HEK293T (cell line): ENCODE measurements at places on chromosomes 7 and 10.

GRCh38 chr10:17003151-17003550, 126.5 kb downstream of the CUBN start:
- DNase-seq: no peak

GRCh38 chr7:4831723-4832495, 29.9 kb downstream of the PAPOLB start:
- no peak for DNase-seq

GRCh38 chr10:48742891-48743860, 58.5 kb downstream of the WDFY4 start:
- DNase-seq: no peak

- DNase-seq: no peak
Observed at GRCh38 chr10:58372607-58373441, 12.4 kb upstream of the TFAM start.

- DNase-seq: no peak
Observed at GRCh38 chr10:103054621-103055020, 136.5 kb downstream of the CNNM2 start.

GRCh38 chr7:2441430-2442058, 34.7 kb downstream of the GRIFIN start:
- DNase-seq: no peak

DNA sequence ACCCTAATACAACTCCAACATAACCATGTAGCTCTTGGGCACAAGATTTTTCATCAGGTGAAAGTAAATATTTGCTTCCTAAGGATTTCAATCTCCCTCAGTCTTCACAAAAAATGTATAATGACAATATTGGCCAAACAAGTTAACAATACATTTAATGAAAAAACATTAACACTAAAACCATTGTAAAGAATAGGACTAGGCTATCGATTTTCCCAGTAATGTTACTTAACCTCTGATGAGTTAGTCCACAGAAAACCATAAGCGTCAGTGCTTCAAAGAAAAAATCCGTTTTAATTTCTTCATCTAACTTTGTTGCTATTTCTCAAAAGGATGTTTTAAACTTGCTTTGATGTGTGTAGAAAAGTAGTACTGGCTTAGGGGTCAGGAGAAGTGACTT, 1.2 kb downstream of the ZNF33B start:
- no peak for DNase-seq

DNA sequence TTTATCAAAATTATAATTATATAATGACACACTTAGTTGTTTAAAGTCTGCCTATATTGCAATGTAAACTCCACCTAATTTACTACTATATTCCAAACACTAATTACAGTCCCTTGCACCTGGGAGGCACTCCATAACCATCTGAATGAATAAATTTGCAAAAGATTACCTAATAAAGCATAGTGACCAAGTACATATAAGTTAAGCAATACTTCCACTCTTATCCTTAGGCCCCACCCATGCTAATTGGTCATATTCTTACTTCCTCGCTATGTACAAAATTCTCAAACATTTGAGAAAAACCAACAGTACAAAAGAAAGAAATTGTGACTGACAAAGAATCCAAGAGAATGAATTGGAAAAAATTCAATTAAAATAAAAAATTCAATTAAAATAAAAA, 65.3 kb downstream of the ZFAND4 start:
- no peak for DNase-seq

DNA sequence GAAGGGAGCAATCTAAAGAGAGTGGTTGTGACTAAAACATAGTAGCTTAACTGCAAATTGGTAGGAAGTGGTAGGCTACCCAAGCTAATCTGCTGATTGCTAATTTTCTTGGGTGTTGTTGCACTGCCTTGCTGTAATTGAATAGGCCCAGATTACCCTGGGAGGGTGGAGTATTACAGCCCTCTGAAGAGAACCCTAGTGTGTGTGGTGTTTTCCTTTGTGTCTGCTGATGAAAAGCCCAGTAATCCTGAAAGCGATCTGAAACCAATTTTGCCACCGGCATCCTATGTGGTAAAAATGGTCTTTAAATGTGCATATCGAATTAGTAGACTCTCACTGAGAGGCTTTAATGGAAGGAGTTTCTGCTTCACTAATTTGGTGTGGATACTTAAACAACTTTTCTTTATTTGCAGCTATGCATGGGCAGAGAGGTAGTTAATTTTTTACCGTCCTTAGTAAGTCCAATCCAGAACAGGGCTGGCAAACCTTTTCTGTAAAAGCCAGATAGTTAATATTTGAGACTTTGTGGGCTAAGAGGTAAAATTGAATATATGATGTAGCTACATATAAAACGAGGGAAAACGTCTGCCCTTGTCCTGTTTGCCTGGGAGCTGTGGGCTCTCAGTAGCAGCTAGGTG, 92.5 kb downstream of the CSTF2T start:
- DNase-seq: no peak

GRCh38 chr10:26890956-26891355, 30.2 kb upstream of the ABI1 start:
- peak; percentile 21 for DNase-seq

DNA sequence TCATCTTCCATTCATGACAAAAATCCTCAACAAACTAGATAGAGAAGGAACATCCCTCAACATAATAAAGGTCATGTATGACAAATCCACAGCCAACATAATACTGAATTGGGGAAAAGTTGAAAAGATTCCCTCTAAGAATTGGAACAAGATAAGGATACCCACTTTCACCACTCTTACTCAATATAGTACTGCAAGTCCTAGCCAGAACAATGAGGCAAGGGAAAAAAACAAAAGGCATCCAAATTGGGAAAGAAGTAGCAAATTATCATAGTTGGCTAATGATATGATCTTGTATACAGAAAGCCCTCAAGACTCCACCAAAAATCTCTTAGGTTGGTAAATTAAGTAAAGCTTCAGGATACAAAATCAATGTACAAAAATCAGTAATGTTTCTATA, 4.7 kb downstream of the POT1 start:
- DNase-seq: no peak

DNA sequence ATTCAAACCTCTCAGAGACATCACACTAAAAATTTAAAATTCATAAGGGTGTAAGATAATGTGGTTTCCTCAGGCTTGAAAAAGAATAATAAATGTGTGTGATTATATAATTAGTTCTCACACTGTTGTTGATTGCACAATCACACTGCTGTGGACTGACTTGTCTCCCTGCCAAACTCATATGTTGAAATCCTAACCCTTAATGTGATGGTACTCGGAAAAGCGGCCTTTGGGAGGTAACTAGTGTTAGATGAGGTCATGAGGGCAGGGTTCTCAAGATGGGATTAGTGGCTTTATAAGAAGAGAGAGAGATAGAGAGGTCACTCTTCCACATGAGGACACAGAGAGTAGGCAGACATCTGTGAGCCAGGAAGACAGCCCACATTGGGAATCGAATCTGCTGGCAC, 128.5 kb upstream of the COL1A2 start:
- DNase-seq: no peak

GRCh38 chr10:7314170-7314569, 96.7 kb downstream of the SFMBT2 start:
- no peak for DNase-seq

DNA sequence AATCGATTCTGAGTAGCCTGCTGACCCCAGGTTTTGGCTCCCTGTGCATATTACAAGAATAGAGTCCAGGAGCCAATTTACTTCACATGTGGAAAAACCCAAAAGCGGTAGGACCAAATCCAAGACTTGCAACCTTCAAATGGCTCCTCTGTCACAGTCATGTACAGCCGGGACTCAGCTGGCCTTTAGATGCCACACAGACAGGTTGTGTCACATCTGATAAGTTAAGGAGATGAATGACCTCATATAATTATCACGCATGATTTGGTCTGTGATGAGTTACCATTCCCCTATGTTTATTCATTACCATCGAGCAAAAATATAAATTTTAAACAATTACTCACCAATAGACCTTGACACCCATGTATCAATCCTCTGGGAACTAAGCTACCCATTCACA, 14.2 kb downstream of the CACNA2D1 start:
- no peak for DNase-seq

GRCh38 chr10:80187465-80188409, 17.6 kb downstream of the ANXA11 start:
- DNase-seq: no peak

DNA sequence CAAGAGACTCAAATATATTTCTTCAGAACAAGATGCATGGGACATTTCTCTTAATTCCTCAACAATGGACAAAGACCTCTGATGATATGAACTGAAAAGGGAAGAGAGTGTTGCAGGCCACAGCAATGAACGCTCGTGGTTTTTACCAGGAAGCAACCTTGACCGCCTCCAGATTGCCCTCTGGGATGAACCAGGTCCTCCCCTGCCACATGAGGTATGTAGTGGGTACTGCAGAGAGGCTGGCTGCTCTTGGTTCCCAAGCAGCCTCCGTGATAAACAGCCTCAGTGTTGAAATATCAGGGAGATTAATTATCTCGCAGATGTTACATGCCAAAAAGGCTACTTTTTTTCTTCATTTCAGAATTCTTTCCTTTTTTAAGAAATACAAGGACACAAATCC, 338.8 kb downstream of the ELMO1 start:
- no peak for DNase-seq

GRCh38 chr7:106415433-106415832, 130.7 kb upstream of the NAMPT start:
- no peak for DNase-seq

DNA sequence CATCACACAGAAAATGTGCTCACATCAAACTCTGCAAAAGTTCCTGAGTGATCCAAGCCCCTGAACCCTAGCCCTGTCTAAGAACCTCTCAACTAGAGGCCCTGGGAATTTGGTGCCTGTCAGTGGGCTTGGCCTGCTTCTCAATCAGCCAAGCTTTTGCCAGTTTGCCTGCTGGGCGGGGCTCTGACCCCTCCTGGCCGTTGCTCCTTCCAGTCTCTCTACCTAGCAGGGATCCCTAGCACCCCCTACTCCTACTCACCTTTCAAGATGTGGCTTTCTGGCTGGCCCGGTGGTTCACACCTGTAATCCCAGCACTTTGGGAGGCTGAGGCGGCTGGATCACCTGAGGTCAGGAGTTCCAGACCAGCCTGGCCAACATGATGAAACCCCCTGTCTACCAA, 2.1 kb downstream of the KLRG2 start:
- DNase-seq: no peak

- DNase-seq: no peak
Observed at GRCh38 chr7:102248456-102249395, 37.9 kb upstream of the SH2B2 start.

DNA sequence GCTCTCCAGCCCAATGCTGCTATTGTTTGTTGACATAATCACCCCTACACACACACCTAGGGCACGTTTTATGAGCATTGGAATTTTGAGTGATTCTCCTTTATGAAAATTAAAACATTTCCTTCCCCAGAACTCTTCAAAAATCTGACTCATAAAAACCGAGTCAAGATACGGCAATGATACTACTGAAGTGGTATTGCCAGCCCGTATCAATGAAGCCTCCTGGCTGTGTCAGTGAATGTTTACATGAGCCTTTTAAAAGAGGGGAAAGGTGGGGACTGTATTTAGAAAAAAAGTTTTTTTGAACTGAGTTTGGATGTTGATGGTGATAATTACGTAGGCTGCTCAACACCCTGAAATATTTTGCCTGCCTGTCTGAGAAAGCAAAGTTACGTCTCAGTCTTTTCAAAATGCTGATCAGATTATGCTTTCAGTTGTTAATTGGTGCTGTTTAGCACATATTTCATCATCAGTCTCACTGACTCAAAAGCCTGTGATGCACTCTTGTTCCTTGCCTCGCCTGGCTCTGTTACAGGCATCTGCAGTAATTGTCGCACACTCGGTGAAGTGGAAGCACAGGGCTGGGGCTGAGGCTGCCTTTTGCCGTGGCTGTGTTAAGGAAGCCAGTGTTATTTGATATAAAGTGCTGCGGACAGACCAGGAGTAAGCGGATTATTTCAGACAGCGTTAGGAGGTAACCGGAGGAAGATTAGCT, 157.4 kb upstream of the TCF7L2 start:
- peak; percentile 51 for DNase-seq

GRCh38 chr7:110418659-110419280, 672.2 kb upstream of the LRRN3 start:
- DNase-seq: no peak

- no peak for DNase-seq
Observed at GRCh38 chr7:71937840-71938371, 474.2 kb downstream of the CALN1 start.

DNA sequence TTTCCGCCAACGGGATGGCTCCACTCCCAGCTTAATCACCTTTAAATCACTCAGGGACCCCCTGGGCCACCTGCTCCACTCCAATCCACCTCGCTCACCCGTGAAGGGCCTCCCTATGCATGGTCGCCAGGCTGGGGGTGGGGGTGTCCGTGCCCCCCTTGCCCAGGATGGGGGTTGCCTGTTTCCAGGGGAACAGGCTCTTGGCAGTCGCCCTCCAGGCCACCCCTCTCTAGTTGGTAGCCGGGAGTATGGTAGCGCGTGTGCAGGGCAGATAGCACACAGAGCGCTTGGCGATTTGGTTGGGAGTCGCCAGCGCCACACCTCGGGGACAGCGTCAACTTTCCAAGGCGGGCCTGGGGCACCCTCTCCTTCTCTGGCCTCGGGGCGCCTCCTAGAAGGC, 134.9 kb upstream of the ZNF92 start:
- DNase-seq: no peak

- peak; percentile 31 for DNase-seq
Observed at GRCh38 chr7:69738396-69738951, 140.2 kb downstream of the AUTS2 start.

DNA sequence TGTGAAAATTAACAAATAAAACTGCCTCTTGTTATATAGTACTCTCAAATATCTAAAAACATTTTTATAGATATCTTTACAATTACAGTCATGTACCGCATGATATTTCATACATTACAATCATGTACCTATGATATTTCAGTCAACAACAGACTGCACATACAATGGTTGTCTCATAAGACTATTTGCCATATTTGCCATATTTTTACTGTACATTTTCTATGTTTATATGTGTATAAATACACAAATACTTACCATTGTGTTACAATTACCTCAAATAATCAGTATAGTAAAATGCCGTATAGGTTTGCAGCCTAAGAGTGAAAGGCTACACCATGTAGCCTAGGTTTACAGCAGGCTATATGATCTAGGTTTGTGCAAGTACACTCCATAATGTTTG, 336.0 kb upstream of the PCDH15 start:
- DNase-seq: no peak

DNA sequence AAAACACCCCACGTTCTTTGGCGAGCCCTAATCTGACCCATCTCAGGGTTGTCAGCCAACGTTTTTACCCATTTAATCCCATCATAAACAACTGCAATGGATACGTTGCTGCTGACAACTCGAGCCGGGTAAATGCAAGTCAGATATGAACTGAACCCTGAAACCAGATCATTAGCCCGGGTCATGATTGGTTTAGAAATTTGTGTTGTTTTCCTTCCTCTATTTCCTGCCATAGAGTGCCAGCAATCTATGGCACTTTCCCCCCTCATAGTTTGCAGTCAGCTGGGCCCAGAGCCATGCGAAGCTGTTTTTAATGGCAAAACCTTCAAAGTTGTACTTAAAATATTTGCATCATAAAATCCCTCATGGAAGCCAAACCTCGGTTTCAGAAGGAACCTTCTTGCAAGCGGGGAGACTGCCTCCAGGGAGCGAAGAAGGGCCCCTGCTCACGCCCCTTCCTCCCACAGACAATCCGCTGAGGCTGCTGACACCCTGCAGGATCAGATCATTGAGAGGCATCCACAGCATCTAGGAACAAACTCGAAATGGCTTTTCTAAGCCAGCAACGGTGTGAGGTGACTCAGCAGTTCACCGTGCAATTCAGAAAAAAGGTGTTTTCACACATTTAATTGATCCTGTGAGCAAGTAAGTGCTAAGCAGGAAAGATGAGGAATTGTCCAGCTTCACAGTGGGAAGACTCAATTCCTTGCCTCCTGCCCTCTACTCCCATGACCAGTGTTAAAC, 710.1 kb downstream of the PARD3 start:
- no peak for DNase-seq

- DNase-seq: no peak
Observed at GRCh38 chr10:86775056-86775869, 18.8 kb downstream of the BMPR1A start.
